Activated CD8-positive, alpha-beta T cell treated with anti-CD3 and anti-CD28 coated beads for 36 hours (primary cell): ENCODE measurements at places on chromosomes 6 and 20. TPM values are rescaled to one million over a fixed set of nuclear protein-coding genes. Genes with fewer than 3 reads are reported as not detected.

The OLIG3 gene
- 0.61 TPM for total RNA-seq

The SLC17A4 gene
- total RNA-seq = not detected

The GLP1R gene
- total RNA-seq = 1.1 TPM

The SLC35F1 gene
- total RNA-seq = 0.09 TPM
